ENCODE measurements at places on chromosomes 13 and 19.
A peak's percentile ranks its signal among the peaks of the same experiment; 100 is the strongest.

DNA sequence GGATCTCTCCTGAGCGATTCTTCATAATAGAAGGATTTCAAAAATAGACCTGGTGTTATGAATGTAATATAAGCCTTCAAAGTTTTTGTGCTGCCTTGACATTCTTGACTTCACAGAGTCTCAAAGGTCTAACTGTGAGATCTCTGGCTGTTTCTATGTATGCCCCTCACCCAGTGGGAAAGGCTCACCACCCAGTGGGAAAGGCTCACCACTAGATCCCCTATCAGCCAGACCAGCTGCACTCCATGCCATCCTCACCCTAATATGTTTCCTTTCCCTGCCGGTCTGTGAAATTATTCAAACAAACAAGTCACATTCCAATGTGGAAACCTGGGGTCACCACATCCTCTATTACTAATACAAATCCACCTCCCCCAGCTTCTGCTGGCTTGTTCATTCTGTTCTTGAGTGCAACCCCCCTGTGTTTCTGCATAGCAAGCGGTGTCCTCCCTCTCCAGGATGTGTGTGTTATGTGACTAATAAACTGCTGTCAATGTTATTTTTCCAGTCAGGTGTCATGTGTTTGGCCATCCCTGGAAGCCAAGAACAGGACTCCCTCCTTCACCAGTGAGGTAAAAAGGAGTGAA is 13.8 kb upstream of the SLITRK1 start:
- DNase-seq, result no peak

DNA sequence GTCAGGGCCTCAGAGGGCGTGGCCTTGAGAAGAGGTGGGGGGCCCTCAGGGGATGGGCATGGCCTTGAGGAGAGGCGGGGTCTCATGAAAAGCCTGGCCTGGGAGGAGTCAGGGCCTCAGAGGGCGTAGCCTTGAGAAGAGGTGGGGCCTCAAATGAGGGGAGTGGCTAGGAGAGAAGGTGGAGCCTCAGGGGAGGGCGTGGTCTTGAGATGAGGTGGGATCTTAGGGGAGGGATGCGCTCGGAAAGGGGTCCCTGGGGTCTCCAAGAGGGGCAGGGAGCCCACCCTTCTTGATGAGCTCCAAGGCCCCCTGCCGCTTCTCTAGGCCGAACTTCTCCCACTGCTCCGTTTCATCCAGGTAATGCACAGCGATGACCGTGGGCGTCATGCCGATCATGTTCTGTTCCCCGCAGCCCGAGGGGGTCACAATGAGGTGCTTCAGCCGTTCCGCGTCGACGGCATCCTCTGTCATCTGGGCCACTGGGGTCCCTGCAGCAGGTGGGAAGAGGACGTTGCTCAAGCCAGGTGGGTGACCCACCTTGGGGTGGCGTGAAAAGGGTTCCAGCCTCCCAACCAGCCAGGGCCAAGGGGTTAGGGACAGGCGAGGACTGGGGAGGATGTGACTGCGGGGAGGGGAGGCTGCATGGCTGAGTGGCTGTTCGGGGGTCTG is 24.3 kb upstream of the TNFSF14 start:
- no peak for DNase-seq

DNA sequence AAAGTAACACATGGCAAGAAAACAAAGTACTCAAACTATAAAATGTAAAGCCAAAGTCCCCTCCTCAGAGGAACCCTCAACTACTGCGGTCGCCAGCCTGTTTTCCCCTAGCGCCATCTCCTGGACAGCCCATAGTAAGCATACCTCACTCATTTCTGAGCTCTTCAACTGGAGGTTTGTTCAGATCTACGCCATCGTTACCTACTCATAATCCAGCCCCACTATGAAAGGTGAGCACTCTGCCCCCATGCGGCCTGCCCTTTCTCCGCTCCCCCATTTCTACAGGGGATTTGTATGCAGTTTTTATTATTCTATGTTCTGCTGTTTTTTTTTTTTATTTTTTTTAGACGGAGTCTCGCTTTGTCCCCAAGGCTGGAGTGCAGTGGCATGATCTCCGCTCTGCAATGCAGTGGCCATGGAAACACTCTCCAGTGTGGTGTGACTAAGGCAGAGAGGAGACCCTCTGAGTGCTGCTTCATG is 26.2 kb downstream of the OPA3 start:
- DNase-seq, result peak; percentile 73

DNA sequence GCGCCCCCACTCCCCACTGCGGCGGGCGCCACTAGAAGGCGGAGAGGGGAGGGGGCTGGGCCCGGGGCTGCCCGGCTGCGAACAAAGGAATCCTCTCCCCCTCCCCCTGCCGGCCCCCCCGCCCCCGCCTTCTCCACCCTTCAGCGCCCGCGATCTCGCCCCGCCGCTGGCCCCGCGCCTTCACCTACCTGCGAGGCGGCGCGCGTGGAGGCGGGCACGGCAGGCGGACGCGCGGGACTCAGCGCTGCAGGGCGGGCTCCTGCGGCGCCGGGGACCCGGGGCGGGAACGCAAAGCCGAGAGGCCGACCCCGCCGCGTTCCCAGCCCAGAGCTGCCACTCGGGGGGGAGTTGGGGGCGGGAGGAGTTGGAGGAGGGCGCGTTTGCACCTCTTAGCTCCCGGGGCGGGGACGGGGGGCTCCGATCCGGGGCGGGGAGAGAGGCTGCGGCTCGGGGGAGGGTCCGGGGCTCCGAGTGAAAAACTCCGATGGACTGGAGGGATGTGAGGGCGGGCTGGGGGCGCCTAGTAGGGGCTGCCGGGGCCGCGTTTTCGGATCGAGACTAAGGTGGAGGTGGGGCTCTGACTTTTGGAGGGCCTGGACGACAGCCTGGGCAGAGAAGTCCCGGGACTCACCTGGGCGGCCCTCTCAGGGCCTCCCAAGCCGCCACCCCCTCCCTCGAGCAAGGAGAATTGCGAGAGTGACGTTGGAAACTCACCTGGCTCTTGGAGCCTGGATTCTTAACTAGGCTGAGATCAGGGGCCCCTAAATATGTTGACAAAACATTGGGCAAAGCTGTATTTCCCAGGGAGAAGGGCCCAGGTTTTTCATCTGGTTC is at the start of gene FBN3:
Gene FBN3, minus strand, starts transcription at position 332 of the 834 bp plus-strand sequence. CDS start 2,112 bp downstream, outside the sequence.
- no peak for DNase-seq

- DNase-seq, result no peak
These were observed 1.2 kb downstream of the CHST8 start for GRCh38 chr19:33622809-33623511.

- DNase-seq, result peak; percentile 51
These were observed 31.1 kb downstream of the RB1 start for GRCh38 chr13:48334534-48335127.

- DNase-seq, result no peak
These were observed 5.6 kb upstream of the SMAD9 start for GRCh38 chr13:36925603-36926002.

- DNase-seq, result no peak
These were observed 89.0 kb upstream of the CLDN10 start for GRCh38 chr13:95463531-95463930.

GRCh38 chr13:76610819-76611415 is 275.3 kb downstream of the KCTD12 start:
- no peak for DNase-seq

GRCh38 chr13:25136880-25137787 is 35.0 kb downstream of the AMER2 start:
- peak; percentile 63 for DNase-seq

DNA sequence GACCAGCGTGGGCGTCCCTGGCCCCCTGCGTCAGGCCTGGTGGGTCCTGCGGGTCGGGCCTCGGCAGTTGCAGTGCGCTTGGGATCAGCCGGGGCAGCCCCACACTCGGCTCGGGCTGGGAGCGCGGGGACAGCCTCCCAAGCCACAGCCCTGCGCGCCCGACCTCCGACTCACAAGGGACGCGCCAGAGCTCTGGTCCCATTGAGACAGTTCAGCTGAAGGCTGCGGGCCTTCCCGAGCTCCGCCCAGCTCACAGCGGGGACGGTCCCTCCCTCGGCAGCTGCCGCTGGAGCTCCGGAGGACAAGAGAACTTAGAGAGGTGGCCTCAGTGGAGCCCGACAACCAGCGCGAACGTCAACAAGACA is 45.7 kb upstream of the ZNF730 start:
- DNase-seq, result peak; percentile 4

GRCh38 chr19:11050323-11051114 is 38.7 kb upstream of the LDLR start:
- DNase-seq, result no peak

- peak; percentile 59 for DNase-seq
These were observed 12.7 kb downstream of the NPAS1 start for GRCh38 chr19:47032171-47032811.

DNA sequence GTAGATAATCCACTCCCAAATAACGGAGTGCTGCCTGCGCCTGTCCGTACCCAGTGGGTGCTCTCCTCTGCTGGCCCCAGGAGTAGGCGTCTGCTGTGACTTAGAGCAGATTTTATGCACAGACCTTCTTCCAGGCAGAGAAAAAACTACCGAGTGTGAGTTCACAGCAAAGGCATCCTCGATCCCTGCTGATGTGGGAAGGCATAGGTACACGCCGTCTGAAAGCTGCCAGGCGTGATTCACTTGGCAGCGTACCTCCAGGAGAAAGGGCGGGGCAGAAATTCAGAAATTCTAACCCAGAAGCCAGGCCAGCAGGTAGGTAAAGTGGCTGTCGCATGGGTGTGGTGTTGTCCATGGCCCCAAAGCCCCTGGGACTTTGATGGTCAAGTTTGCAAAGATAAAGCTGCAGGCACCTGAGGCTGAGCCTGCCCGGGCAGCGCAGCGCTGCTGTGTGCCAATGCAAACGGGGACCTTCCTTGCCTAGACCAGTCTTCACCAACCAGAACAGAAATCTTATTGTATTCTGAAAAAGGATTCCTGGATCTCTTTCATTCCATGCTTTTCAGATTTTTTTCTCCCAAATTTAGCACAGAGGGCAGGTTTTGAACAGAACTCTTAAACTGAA is 36.3 kb downstream of the COL4A2 start:
- DNase-seq, result no peak

- no peak for DNase-seq
These were observed 170.0 kb upstream of the KL start for GRCh38 chr13:32845952-32846950.

DNA sequence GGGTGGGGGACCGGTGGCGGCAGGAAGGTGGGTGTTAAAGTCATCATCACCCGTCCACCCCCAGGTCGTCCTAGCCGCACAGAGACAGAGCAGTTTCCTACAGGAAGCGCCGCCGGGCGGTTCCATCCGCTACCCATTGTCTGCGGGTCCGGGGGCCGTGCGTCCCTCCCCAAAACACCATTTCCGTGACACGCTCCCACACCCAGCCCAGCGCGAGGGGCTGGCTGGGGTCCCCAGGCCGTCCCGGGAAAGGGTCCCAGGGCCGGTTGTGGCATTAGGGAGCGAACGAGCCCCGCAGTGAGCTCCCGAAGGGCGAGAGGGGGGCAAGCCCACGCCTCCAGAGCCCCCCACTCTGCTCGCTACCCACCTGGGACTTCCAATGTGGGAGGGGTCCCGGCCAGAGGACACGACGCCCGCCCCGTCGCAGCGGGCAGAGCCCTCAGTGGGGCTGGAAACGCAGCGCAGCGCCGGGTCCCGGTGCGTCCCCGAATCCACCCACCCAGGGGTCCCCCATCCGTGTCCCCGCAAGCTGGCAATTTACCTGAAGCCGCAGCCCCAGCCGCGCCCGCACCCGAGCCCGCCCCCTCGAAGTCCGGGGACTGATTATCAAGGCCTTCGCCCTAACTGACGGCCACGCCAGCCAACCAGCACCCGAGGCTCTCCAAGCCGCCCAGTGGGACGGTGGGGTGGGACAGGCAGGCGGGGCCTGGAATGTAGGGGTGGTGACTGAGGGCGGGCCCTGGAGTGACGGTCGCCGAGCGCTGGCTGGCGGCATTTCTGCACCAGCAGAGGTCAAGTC is at the start of gene KANK3:
Gene KANK3, minus strand, starts transcription at position 579 of the 799 bp plus-strand sequence. CDS start 5,434 bp downstream, outside the sequence.
- peak; percentile 94 for DNase-seq

DNA sequence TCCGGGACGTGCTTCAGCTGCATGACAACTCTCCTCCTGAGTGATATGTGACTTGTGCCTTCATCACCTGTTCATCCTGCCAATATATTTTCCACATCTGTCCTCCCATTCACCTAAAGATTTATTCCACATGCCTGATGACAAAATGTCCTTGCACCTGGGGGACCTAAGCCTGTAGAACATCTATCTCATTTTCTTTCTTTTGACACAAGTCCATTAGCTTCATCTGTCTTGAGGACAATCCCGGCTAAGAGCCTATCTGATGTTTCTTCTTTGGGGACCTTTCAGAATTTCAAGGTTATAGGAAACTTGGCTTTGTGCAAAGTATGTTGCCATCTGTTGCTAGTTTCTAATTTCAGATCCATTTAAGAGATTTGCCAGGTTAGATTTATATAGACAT is 41.1 kb downstream of the ITGBL1 start:
- DNase-seq, result no peak

GRCh38 chr13:66926851-66927524 is 303.1 kb downstream of the PCDH9 start:
- DNase-seq, result no peak

- no peak for DNase-seq
These were observed 26.9 kb upstream of the RNF17 start for GRCh38 chr13:24737042-24737441.

DNA sequence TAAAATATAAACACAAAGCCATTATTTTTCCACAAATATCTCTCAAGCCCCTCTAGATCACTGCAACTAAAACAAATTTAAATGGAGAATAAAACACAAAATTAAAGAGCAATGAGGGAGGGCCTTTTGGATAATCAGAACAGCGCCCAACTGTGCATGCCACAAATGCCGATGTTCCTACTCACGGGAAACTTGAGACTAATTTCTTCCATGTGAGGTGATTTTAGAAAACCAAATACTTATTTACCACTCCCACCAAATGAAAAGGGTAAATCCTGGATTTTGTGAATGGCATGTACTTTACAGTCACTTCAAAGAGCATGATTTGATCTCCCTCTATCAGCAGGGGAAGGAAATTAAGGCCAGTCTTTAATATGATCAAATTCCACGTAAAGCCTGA is 74.8 kb downstream of the SLC7A1 start:
- no peak for DNase-seq

DNA sequence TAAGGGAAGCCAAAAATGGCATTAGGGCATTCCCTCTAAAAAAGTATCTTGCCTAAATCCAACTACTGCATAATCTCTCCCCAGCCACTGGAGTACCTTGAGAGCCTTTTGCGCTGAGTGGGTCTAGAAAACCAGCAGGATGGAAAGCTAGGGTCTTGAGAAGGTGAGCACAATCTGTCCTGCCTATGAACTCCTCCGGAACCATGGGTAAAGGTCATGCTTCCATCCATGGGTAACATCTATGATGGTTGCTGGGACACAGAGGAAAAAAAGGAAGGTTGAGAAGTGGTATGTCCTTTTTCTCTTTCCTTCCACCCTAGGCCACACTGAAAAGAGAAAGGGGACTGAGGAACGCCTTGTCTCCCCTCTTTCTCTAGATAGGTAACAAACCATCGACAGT is 52.4 kb downstream of the ZNF676 start:
- no peak for DNase-seq
